ENCODE measurements at places on chromosomes 12 and 14.
A peak's percentile ranks its signal among the peaks of the same experiment; 100 is the strongest.

DNA sequence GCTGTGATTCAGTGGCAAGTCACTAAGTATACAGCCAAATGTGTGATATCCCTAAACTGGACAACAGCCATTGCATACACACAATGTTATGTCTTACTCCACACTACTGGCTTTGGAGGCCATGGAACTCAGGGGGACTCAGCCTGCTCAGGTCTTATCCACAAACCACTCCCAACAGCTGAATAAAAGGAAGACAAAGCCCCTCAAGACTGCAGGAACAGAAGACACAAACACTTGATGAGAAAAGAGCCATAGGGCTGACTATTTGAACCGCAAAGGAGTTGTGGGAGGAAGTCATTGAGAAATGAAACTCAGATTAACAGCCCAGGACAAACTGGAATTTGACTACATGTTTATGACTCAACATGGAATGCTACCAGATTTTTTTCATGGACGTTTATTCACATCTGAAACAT, 40.9 kb downstream of the PTGER2 start:
- DNase-seq = no peak

GRCh38 chr12:123389560-123390351, 5.8 kb downstream of the KMT5A start:
- no peak for DNase-seq

- peak; percentile 42 for DNase-seq
These were observed 640 bp downstream of the ARMH4 start for GRCh38 chr14:58151133-58152013.

- DNase-seq = no peak
These were observed 8.8 kb downstream of the VPS37B start for GRCh38 chr12:122886851-122887818.

- no peak for DNase-seq
These were observed 209.0 kb upstream of the FBXO33 start for GRCh38 chr14:39641224-39641623.

- no peak for DNase-seq
These were observed 4.3 kb upstream of the HEBP1 start for GRCh38 chr12:13004361-13004760.

GRCh38 chr14:77805706-77806105, 5.8 kb downstream of the ADCK1 start:
- no peak for DNase-seq

- DNase-seq = no peak
These were observed 18.3 kb downstream of the AEBP2 start for GRCh38 chr12:19457561-19457960.

DNA sequence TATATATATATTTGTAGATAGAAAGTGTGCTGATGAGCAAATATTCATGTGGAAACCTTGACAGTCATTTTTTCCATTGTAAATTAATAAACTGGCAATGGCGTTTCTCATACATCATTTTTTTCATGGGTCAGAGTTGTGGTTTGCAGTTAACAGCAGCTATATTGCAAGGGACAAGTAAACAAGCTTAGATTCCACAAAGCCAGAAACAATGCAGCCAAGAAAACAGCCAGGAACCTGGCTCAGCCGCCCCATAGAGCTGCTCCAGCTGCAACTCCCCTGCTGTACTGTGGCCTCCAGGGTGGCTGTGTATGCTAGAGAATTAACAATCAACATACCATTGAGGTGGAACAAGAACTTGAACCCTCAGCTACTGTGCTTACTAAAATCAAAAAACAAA, 298.2 kb downstream of the TMEM132D start:
- no peak for DNase-seq

GRCh38 chr12:18239526-18239925, 21.8 kb upstream of the PIK3C2G start:
- DNase-seq = no peak

DNA sequence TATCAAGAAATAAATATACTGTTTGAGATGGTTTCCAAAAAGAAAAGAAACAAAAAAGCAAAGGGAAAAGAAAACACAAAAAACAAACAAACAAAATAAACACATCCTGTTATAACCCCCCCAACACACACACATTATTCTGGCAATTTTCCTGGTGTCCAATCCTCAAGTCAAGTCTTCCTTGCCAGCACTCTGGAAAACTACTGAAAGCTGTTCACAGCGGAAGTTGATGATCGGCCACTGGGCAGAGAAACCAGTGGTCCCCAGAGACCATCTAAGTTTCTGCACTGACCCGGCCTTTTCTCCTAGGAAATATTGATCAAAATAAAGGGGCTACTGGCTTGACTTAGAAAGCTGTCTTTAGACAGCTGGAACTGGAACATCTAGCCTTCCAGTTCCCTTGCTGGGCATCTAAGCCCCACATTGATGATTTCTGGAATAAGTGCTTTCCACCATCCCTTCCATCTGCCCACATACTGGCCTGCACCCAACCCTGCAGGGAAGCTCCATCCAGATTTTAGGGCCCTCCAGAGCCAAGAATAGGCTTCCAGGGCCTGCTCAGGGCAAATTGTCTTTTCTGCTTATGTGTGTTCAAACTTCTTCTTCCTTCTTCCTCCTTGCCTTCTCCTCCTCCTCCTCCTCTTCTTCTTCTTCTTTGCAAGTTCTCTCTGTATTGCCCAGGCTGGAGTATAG, 11.6 kb upstream of the PPP1CC start:
- no peak for DNase-seq

GRCh38 chr12:58386136-58386535, 444.8 kb downstream of the ATP23 start:
- no peak for DNase-seq

GRCh38 chr14:70018713-70019211, 139.5 kb downstream of the SMOC1 start:
- DNase-seq = no peak

GRCh38 chr12:120216742-120217605, 16.1 kb upstream of the RPLP0 start:
- no peak for DNase-seq

GRCh38 chr12:116376354-116377193, 99.1 kb upstream of the MED13L start:
- no peak for DNase-seq

DNA sequence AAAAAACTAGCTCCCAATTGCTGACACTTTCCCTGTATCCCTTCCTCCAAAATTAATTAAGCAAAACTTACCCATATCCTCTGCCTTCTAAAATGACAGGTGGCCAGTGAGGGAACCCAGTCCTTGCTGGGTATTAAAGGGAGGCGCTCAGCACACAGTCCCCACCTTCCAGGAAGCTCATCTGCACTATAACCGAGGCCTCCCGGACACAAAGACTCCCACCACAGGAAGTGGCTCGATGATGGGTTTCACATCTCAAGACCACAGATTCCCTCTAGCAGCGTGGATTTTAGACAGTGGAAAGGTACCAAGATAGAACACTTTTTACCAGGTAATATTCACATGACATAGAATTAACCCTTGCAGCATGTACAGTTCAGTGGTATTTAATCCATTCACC, 126.8 kb upstream of the NCOR2 start:
- no peak for DNase-seq

- DNase-seq = no peak
These were observed 35.8 kb downstream of the FLVCR2 start for GRCh38 chr14:75614179-75614578.

DNA sequence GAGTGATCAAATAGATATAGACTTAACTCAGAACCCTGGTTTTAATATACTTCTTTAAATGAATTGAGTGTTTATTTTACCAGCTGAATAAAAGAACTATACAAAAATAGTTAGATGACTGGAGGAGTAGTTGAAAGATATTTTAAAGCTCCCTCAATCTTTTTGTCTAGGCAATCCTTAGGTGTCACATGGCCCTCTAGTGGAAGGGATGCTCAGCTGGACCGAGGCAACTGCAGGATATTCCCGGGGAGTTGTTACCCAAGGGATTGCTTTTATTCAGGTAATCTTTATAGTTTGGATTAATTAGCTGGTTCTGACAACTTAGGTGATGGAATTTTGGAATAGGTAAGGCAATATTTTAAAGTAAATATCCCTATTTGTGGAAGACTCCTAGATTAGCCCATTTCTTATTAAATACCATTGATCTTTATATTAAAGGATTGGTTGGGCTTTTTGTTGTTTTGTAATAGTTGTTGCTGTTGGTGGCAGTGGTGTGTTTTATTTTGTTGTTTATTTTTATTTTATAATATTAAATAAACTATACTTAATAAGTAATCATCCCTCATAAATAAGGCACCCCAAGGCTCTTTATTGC, 57.1 kb downstream of the ZDHHC17 start:
- DNase-seq = no peak

DNA sequence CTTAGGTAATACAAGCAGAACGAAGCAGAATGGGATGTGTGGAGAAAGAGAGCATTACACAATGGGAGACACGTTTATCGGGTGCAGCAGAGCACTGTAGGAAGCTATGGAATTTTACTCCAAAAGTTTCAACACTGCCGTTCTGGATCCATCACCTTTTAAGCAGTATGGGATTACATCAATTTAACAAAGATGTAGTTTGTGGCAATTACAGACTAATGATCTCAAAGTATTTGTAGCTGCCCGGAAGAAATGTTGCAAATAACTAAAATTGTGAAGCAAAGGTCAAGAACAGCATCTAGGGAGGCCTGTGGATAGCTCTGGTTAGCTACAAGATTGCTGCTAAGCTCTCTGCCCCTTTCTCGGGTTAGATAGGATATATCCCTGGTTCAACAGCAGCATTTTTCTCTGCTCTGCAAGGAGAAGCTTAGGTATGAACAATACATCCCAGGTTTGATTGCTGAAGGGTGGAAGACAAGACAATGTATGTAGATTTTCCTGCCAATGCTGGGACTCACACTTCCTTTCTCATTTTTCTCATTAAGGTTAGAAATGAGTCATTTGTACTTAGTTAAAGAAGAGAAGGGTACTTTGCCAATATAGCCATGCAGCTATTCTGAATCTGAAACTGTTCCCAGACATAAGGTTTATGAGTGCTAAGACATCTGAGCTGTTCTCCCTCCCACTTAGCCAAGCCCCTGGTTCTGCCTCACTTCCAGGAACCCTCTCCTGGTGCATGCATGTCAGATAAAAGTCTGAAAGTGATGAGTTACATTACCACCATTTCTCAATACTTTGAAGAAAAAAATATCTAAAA, 75.0 kb upstream of the HIF1A start:
- no peak for DNase-seq

DNA sequence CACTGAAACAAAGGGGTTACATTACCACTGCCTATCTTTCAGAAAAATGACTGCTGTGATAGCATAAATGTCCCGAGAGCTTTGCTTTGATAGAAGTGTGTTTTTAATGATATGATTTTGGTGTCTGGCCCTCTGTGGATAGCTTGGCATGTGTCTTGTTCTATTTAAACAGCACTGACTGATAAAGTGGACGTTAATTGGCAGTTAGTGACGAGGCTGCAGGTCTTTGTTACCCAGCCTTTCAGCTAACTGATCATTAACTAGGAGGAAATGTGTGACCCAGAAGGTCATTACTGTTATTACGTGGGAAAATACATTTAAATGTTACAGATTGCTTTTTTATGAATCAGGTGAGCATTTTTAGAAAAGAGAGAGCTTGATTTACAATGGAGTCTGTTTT, 428.3 kb downstream of the DIO2 start:
- no peak for DNase-seq

- DNase-seq = no peak
These were observed 344.0 kb downstream of the BCL11B start for GRCh38 chr14:98927986-98928385.

DNA sequence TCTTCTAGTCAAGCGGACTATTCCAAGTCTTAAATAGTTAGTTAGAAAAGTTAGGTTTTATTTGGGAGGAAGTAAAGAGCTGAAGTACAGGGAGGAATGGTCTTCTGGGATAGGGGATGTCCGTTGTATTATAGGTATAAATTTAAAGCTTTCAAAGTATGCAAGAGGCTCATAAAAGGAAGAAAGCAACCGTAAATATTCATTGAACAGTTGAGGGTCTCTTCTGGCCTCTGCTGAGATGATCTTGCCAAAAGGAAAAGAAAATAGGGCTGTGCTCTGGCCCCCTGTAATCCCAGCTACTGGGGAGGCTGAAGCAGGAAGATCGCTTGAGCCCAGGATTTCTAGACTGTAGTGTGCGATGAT, 377 bp upstream of the TIMELESS start:
- DNase-seq = no peak

DNA sequence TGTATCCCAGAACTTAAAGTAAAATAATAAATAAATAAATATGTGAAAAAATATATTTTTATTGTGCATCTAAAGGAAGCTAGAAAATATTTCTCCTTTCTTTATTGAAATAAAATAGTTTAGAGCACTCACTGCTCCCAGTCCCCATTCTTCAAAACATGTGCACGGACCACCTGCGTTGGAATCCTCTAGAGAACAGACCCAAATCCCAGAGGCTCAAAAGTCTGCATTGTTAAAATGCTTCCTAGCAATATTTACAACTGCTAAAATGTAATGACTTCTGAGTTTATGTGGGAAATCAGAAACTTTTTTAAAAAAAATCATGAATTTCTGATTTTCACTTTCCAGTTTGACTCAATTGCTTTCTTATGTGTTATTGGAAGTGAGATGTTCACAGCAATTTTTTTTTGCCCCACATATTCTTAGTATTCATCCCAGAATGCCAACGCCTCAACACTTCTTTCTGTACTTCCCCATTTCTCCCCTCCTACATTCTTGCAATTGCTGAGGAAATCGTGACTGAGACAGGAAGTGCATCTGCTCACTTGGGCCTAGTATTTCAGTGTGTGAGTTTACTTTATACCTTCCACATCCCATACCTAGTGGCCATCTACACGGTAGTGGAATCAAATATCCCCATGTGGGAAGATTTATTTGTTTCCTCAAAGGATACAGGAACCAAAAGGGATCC, 116.0 kb upstream of the FLRT2 start:
- no peak for DNase-seq

DNA sequence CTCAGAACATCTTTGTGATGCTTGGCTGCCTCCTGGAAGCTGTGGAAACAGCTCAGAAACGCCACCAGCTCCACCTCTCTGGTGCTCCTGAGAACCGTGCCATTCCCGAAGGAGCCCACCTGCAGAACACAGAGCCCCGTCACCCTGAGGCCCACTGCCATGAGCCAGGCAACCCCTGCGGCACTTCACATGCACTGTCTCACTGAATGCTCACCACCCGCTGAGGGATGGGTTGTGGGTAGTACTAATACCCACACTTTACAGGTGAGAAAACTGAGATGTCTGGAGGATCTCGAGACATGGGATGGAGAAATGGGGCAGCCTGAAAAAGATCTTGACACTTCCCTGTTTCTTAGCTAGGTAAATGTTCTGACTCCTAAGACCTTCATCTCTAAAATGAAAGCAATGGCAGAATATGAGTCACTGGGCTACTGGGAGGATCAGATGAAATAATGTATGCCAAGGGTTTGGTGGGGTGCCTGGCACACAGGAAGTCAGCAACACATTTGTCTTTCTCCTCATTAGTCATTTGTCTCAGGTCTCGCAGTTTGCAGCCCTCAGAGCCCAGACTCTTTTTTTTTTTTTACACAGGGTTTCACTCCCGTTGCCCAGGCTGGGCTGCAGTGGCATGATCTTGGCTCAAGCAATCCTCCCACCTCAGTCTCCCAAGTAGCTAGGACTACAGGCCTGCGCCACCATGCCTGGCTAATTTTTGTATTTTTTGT, 5.3 kb downstream of the OASL start:
- DNase-seq = no peak

GRCh38 chr14:102523569-102524450, 14.2 kb upstream of the ANKRD9 start:
- no peak for DNase-seq

GRCh38 chr12:64747695-64748094, 11.5 kb downstream of the GNS start:
- no peak for DNase-seq

GRCh38 chr14:101889898-101890297, 74.5 kb upstream of the DYNC1H1 start:
- DNase-seq = no peak

GRCh38 chr12:66898700-66899469, 220.0 kb upstream of the GRIP1 start:
- DNase-seq = no peak

Data from occipital lobe (tissue), 3 donors.